Activated CD8-positive, alpha-beta memory T cell treated with anti-CD3 and anti-CD28 coated beads for 4 hours (primary cell): ENCODE measurements at places on chromosomes 2 and 18.

- DNase-seq, result no peak
Observed at GRCh38 chr2:127093648-127094210, 13.2 kb downstream of the BIN1 start.

GRCh38 chr2:44778221-44778654 lies 163.3 kb upstream of the SIX3 start:
- no peak for DNase-seq

DNA sequence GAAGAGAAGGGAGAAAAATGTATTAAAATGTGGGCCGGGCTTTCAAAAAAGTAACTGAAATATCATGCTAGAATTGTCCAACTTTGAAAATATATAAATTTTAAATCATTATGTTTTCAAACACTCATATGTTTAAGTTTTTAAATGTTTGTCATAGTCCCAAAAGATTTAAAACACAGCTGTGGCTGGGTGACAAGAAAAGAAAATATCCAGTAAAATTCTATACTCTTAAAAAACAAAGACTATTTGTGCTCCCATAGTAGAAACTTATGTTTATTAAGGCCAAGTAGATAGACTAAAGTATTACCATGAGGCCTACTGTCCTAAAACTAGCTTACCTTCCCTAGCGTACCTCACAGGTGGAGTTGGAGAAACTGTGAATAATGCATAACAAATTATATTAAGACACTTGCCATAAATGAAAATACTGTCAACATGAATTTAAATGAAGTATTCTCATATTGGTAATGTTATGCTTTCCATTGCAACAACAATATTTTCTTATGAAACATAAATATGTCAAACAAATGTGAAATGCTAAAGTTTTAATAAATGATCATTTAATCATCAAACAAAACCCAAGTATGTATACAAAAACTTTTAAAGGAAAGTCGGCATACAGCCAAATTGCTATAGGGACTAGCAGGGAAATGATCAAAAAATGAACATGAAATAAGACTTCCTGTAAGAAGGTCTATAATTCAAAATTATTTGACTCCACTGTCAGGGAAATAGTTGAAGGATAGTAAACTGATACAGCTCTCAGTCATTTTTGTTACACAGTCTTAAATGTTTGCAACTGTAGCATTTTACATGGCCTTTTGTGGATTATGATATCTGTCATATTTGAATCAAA lies 13.4 kb downstream of the MEIS1 start:
- no peak for DNase-seq

DNA sequence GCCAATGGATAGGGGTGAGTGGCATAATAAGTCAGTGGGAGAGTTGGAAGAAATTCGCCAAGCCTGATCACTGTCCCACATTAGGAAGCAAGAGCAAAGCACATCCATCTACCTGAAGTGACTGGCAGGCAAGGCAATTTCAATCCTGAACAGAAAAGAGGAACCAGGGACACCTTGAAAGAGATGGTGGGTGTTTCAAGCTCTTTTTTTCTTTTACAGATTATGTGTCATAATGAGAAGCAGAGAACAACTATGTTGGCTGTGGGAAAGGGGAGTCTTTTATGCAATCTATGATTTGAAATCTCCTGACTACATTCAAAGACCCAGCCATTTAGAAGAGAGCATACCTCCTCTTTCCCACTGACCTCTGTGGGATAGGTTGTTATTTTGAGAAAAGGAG lies 63.5 kb downstream of the TGIF1 start:
- no peak for DNase-seq

GRCh38 chr2:196331851-196332250 lies 160.5 kb upstream of the STK17B start:
- DNase-seq, result no peak

DNA sequence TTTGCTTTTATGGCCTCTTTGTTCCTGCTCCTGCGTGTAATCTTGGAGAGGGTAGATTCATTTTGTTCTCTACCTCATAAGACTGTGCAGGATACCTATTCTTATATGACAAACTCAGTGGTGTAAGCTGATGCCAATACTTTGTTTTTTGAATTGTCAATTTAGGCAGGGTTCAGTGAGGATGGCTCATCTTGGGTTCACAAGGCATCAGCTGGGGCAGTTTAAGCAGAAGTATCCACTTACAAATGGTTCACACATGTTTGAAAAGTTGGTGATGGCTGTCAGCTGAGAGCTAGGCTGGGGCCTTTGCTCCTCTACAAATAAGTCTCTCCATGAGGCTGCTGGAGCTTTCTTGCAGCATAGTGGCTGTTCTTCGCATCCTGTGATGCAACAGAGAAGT lies 920.6 kb upstream of the PIK3C3 start:
- no peak for DNase-seq

GRCh38 chr2:223735035-223735640 lies 102.2 kb downstream of the AP1S3 start:
- no peak for DNase-seq

- DNase-seq, result no peak
Observed at GRCh38 chr2:216829533-216829932, 30.3 kb downstream of the TNP1 start.

DNA sequence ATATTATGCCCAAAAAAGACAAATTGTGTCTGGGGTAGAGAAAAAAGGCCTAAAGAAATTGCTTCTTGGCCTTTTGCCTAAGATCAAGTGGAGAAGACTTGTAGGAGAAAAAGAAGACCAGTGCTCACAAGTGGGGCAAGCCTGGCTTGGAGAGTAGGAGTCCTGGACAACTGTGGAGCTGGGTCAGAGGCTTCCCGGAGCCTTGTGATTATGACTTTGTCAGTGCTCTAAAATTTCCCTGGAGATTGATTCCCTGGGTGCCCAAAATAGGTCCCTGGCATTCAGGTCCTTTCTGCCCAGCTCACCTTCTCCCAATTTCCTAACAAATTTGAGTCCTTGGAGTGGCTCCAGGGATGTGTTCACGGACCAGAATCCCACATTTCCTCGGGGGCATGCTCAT lies 787 bp upstream of the TRIM54 start:
- no peak for DNase-seq

DNA sequence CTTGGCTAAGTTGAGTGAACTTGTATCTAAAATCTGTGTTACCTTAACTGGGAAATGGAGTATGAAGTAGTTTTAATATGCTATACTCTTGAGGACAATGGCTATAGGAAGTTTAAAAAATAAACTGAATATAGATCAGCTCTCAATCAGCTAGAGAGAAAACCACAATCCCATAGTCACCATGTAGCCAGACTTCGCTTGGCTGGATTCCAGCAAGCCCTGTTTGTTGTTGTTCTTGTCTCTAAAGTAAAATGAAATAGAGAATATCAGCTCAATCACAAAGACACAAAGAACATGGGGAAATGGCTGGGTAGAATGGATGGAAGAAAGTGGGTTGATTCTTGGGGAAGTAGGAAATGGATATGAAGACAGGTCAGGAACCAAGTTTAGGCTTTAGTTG lies 234.9 kb downstream of the PHLPP1 start:
- no peak for DNase-seq

DNA sequence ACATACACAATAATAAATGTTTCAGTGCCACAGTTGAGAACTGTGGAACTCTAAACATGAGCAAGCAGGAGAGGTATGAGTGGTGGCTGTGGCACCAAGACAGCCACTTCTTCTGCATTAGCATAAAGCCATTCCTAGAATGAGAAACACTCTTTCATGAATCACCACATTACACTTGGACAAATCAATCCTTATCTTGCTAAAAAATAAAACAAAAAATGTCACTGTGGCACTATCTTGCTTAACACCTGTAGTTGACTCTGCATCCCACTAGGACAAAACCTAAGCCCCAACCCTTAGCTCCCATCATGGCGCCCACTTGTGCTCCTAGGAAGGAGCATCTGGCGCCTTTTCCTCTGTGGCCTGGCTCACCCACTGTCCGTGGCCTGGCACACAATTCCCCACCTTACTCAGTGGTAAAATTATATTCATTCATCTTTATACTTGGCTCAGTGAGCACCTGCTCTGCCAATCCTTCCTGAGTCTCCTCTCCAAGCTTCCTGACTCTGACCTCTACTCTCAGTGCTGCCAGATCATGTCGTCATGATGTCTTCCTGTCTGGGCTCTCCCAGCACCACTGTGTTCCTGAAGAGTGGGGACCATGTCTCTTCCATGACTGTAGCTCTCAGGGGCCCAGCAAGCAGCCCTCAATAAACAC lies 272.9 kb downstream of the LNPK start:
- DNase-seq, result no peak

DNA sequence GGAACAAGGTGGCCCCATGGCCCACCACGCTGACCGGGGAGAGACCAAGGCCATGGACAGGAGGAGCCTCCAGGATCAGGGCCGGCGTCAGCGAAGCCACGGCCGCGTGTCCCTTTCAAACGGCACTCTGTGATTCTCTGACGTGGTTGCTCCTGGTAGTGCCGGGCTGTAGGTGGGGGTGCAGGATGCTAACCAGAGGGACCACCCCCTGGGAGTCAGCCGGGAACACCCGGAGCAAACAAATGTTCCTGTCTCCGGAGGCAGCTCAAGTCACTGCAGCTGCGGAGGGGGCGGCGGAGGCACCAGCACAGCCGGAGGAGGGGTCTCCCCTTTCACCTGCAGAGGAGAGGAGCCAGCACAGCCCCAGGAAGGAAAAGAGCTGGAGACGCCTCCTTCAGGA lies 750.6 kb upstream of the SALL3 start:
- DNase-seq, result no peak

DNA sequence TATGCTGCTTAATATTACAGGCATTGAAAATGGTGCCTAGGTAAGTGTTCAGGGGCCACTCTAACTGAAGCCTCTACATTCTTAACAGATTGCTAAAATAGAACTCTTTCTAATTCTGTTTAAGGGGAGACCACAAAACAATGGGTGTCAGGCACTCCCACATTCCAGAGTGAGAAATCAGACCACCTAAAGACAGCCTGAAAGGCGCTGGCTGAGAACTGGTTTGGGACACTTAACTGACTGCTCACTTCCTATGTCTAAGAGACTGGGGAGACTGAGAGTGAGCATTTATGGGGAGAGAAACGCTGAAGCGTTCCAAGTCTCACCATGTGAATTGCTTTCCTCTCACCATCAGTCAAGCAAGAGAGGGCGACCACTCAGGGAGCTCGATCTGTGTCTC lies 108.8 kb upstream of the ITGB6 start:
- DNase-seq, result no peak

GRCh38 chr2:240705204-240705791 lies 13.6 kb downstream of the AQP12A start:
- no peak for DNase-seq

DNA sequence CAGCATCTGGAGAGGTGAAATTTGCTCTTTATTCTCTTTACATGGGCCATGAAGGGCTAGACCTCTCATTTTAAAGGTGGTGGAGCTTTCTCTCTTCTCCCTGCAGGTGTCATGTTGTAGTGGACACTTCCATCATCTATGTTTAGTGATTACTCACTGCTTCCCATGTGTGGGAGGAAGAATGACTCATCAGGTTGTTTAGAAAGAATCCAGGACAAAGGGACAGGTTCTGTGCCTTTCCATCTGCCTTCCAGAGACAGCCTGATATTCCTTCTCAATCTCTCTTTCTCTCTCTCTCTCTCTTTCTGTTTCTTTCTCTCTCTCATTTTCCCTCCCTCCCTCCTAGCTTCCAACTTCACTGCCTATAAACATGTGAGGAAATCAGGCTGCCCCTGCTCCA lies 38.7 kb downstream of the SCG2 start:
- no peak for DNase-seq

DNA sequence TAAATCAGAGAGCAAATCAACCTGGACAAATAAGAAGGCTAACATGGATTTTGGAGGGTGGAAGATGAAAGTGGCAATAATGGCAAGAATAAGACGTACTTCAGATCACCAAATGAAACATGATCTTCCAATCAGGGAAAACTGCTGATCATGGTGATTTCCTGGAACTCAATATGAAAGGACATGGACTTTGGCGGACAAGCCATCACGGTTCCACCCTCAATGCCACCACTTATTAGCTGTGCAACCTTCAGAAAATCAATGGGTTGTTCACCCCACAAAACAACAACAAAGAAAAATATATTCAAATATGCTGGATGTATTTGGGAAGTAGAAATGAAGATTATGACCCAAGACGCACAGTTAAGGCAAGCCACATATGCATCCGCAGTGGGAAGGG lies 81.7 kb downstream of the PPP1R1C start:
- no peak for DNase-seq

DNA sequence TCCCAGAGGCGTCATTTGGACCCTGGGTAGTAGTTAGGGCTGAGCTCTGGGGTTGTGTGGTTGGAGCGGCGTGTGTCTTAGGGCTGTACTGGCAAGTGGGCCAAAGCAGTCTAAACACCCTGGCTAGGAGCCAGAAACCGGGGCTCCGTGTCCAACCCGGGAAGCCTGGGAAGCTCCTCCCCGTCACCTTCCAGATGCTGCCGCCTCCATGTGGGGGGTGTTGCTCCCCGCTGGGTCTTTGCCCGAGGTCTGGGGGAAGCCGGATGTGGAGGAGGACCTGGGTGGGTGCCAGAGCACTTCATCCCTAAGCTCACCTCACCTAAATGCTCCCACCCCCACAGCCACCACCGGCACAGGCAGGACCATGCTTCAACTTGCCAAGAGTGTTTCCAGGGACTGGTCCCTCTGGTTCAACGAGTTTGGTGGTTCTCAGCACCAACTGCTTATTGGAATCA lies 25.4 kb downstream of the TET3 start:
- no peak for DNase-seq

- no peak for DNase-seq
Observed at GRCh38 chr18:55400590-55401541, 187.1 kb downstream of the TCF4 start.
